NCI-H774 (cell line): ENCODE measurements at places on chromosomes 5 and 9.

DNA sequence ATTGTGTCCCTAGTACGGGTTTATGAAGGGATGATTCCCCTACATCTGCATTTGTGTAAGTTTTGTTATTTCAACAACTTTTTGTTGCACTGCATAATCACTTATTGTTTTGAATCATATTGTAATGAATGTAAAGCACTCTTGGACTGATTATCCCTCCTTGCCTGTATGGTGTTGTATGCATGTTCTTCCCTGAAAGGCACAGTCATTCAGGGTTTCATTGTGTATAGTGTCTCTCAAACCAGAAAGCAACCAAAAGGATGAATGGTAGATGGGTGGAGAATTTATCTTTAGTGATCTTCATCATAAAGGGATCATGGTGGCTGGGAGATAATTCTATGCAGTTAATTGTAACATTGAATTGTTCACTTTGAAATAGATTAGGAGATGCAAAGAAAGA, 247.3 kb downstream of the BRINP1 start:
- DNase-seq: no peak

DNA sequence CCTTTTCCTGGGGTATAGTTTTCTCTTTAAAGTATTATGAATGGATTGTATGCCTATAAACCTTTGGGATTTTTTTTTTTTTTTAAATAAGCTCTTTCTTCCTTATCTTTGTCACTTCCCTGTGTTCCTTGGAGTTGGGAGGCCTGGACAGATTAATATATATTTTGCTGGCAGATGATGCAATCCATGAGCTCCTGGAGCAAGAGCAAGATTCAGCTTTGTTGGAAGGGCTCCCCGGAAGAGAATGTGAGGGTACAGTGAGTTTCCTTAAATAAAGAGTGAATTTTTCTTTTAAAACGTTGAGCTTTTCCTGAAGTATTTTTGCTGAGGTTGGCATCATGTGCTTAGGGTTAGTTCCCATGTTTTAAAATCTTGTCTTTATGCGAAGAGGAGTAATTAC, 98.7 kb upstream of the SLC28A3 start:
- DNase-seq: no peak

GRCh38 chr5:14204785-14205321, 61.7 kb downstream of the TRIO start:
- peak; percentile 34 for DNase-seq

DNA sequence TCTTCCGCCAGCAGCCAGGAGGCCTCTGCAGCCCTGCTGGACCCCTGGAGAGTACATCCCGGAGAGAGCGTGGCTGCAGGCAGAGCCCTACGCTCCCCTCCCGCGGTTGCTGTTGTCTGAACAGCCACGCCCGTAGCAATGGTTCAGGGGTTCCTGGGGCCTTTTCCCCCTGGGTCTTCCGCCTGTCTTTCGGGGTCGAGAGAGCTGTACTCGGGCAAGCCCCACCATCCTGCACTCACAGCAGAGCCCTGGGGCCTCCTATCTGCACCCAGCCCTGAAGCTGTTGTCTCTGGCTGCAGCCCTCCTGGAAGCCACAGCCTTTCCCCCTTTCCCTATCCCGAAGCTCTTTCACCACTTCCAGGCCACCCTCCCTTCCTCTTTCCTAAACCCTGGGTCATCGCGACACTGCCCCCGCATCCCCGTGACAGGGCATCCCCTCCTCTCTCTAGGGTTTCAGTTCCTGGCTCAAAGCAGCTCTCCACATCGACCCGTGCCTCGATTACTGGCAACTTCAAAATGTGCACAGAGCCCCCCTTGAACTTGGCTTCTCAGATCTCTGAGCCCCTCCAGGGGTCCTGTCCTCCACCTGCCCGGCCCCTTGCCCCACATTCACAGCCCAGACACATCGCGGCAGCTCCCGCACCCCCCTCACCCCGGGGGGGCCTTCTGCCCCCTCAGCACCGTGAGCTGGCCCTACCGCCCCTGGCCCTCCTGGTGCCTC, 43.9 kb upstream of the CEP72 start:
- DNase-seq: no peak

- DNase-seq: no peak
Measured at GRCh38 chr9:21605489-21605931, 123.4 kb upstream of the IFNE start.

DNA sequence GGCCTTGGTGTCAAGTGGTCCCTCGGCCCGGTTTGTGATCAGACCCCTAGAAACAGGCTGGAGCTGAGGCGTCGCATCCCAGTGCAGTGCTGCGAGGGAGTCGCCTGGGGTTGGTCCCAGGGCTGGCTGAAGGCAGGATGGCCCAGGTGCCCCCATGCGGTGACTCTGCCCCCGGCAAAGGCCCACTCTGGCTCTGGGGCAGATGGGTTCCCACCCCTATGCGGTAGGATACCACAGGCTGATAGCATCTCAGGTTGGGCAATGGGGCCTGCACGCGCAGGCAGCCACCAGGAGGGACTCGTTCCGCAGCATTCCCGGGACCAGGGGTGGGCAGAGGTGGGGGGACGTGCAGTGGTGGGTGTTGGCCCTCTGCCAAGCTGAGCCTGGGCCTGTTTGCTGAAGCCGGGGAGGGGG, 86.0 kb downstream of the RXRA start:
- DNase-seq: no peak
